ENCODE measurements at places on chromosomes 11 and 22. TPM values are rescaled to one million over a fixed set of nuclear protein-coding genes. Genes with fewer than 3 reads are reported as not detected.

Gene C11orf16
- total RNA-seq, result not detected

Gene DDX6
- total RNA-seq, result 256 TPM

Gene TRIM29
- total RNA-seq, result not detected

Gene MFNG
- total RNA-seq, result 116 TPM

Gene LYVE1
- total RNA-seq, result not detected

Gene DBX1
- total RNA-seq, result not detected

Gene DDI1
- not detected for total RNA-seq

Gene CYP2D6
- total RNA-seq, result 6.6 TPM

Gene CACNA1I
- total RNA-seq, result 0.58 TPM

Gene OR2AG1
- total RNA-seq, result not detected

Gene ELMOD1
- total RNA-seq, result not detected

Gene HEPHL1
- not detected for total RNA-seq

Gene IL18
- 0.35 TPM for total RNA-seq

Gene YAP1
- 0.22 TPM for total RNA-seq

Gene OLFML1
- not detected for total RNA-seq

Gene LRRC10B
- total RNA-seq, result not detected

Gene MAPK12
- 11.5 TPM for total RNA-seq

Gene OR51I1
- total RNA-seq, result not detected

Gene TMEM151A
- total RNA-seq, result not detected

Gene CAVIN3
- total RNA-seq, result 15.1 TPM

Gene LARGE1
- 3.6 TPM for total RNA-seq

Gene LSP1
- total RNA-seq, result 301 TPM

Gene CCDC87
- 0.21 TPM for total RNA-seq

Gene F2
- total RNA-seq, result not detected

Gene NCAM1
- total RNA-seq, result not detected

Gene SPECC1L
- 59.4 TPM for total RNA-seq

Gene CSRP3
- not detected for total RNA-seq

Gene CASP4
- 60.6 TPM for total RNA-seq

Gene POTEH
- not detected for total RNA-seq

Gene OR5A1
- not detected for total RNA-seq

Gene UPK3A
- total RNA-seq, result not detected

Gene B4GALNT4
- 2.7 TPM for total RNA-seq

Gene ADAMTS8
- total RNA-seq, result not detected

Gene GRM5
- not detected for total RNA-seq

Gene DGCR6
- 2.5 TPM for total RNA-seq

Gene PIWIL4
- total RNA-seq, result 1.1 TPM

Gene CARD10
- 0.25 TPM for total RNA-seq

Gene CFAP68
- total RNA-seq, result 24.9 TPM

Gene KCNJ5
- total RNA-seq, result not detected

Gene C22orf31
- not detected for total RNA-seq

Measured in activated T-cell treated with anti-CD3 and anti-CD28 coated beads, Interleukin-2, amount 50 U/mL, for 72 hours (primary cell).